Epithelial cell of umbilical artery (primary cell): ENCODE measurements at places on chromosomes 12 and 14. TPM values are rescaled to one million over a fixed set of nuclear protein-coding genes. Genes with fewer than 3 reads are reported as not detected.

INHBC gene
- not detected in 2 replicates for total RNA-seq

UNG gene
- total RNA-seq, result 24.4 and 39.1 TPM in 2 replicates

CFAP73 gene
- not detected in 2 replicates for total RNA-seq

AMDHD1 gene
- not detected in 2 replicates for total RNA-seq

TAS2R13 gene
- total RNA-seq, result 0.32 and 1.8 TPM in 2 replicates

GMPR2 gene
- total RNA-seq, result 81.2 and 135 TPM in 2 replicates

NEDD1 gene
- total RNA-seq, result 50.7 and 53.0 TPM in 2 replicates

KLRD1 gene
- total RNA-seq, result under 0.01 and 0.30 TPM in 2 replicates

GPRC5D gene
- total RNA-seq, result not detected in 2 replicates

EFS gene
- total RNA-seq, result not detected in 2 replicates

FGF6 gene
- total RNA-seq, result not detected in 2 replicates

SLC8B1 gene
- 9.7 and 23.7 TPM in 2 replicates for total RNA-seq

AMN gene
- 0.32 TPM in 1 of 2 replicates, not detected in the other for total RNA-seq

CLBA1 gene
- 2.9 and 3.6 TPM in 2 replicates for total RNA-seq

SLCO1B3 gene
- not detected in 2 replicates for total RNA-seq

PRB2 gene
- total RNA-seq, result not detected in 2 replicates

LBHD2 gene
- not detected in 2 replicates for total RNA-seq

IFNG gene
- total RNA-seq, result not detected in 2 replicates

RTL1 gene
- not detected in 2 replicates for total RNA-seq

PMCH gene
- 0.32 and 0.61 TPM in 2 replicates for total RNA-seq

TCL1B gene
- not detected in 2 replicates for total RNA-seq

FOXG1 gene
- not detected in 2 replicates for total RNA-seq

CLEC2B gene
- 39.6 and 39.8 TPM in 2 replicates for total RNA-seq

KRT75 gene
- total RNA-seq, result under 0.01 and 2.6 TPM in 2 replicates

CCER1 gene
- not detected in 2 replicates for total RNA-seq

TGFB3 gene
- total RNA-seq, result 0.91 and 1.3 TPM in 2 replicates
